Cardiac muscle cell (in vitro differentiated cells and primary cell): ENCODE measurements at places on chromosomes 12 and 14. TPM values are rescaled to one million over a fixed set of nuclear protein-coding genes. Genes with fewer than 3 reads are reported as not detected.

- DNase-seq, result no peak
These were observed 63.9 kb downstream of the C14orf132 start for GRCh38 chr14:96103075-96103474.

Gene AVPR1A
- not detected in 2 replicates for total RNA-seq

DNA sequence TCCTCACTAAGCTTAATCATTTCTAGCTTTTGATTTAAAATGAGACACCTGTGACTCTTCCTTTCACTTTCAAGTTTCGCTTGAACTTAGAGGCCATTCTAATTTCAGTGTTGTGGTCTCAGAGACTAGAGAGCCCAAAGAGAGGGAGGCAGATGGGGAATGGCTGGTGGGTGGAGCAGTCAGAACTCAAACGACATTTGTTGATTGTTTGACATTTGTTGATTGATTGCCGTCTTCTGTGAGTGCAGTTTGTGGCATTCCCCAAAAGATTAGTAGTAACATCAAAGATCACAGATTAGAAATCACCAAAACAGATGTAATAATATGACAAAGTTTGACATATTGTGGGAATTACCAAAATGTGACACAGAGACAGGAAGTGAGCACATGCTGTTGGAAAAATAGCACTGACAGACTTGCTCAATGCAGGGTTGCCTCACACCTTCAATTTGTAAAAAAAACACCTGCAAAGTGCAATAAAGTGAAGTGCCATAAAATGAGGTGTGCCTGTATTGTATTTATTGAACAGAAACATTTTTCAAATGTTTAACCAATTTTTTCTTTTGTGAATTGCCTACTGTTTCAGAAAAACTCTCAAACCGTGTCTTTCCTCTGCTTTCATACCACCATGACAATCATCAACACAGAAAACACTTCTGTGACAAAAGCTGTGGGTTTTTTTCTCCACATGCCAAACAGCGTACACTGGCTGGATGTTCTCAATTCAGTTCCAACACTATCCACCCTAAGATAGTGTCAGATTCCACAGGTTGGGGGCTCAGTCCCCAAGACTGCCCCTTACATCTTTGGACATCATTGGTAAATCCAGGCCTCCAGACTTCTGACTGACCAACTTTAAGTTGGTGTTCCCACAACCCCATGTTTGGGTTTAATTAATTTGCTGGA is 376.3 kb upstream of the RGS6 start:
- DNase-seq, result no peak

Gene LRRC10
- 33.5 and 44.0 TPM in 2 replicates for total RNA-seq

DNA sequence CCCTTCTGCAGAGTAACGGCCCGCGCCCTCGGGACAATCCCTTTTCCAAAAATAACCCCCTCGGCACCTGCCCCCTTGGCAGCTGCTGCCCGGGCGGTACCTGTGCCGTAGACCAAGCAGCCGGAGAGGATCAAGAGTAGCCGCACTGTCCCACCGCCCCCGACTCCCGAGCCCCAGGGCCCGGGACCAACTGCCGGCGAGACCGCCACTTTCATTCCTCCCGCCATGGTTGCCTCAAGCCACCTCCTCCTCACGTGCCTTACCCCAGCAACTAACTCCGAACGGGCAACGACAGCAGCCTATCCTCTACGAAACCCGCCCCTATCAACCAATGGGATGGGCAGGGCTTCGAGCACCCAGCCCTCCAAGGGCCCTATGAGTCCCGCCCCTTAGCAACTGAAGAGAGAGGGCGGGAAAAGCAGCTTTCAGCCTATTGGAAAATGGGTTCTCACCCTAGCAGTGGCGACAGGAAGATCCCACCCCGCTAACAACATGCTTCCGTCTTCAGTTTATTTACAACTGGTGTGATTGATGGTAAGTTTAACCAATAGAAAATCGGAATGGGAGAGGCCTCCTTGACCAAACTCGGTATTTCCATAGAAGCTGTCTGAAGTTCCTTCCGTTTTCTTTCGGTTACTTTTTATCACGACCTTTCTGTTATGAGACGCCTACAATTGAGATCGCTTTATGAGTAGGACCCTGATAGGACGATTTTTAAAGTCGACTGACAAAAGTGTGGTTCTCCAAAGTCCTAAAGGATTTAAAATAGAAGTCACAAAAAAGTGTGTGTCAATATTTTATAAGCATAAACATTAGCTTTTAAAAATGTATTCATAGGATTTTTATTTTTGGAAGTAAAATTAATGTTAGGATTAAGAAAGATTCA is at the start of gene NEMP1:
TSS of gene NEMP1 (minus strand) at position 273 of the 886 bp plus-strand sequence. CDS start at position 227, 46 bp downstream.
- DNase-seq, result peak; percentile 100

GRCh38 chr12:47838286-47838931 is 18.7 kb upstream of the HDAC7 start:
- peak; percentile 58 for DNase-seq

DNA sequence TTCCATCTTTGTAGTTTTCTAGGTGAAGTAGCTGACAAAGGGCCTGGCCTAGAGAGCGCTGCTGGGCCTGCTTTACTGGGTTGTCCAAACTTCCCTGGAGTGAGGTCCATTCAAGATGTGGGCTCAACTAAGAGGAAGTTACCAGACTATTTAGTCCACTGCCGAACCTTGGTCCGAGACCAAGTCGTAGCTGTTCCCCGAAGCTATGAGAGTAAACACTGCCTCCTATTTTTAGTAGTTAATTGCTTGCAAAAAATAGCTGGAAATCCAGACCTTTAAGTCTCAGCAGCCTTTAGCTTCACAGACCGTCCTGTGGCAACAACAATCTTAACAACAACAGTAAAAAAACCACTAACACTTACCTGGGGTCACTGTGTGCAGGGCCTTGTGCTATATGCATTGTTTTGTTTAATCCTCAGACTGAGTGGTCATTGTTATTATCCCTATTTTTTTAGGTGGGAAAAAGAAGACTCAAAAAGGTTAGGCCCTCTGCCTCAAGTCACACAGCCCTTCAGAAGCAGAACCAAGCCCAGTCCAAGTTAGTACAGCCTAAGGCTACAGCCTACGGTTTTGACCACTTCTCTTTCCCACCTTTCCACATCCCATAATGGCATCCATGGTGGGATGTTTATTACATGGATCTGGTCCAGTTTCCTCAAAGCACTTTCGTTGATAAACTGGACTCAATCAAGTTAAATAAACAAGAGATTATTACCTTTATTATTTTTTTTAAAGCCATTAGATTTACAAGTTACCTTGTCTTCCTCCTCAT is 30.6 kb downstream of the SOCS2 start:
- DNase-seq, result no peak

Gene RPL10L
- total RNA-seq, result not detected in 2 replicates

DNA sequence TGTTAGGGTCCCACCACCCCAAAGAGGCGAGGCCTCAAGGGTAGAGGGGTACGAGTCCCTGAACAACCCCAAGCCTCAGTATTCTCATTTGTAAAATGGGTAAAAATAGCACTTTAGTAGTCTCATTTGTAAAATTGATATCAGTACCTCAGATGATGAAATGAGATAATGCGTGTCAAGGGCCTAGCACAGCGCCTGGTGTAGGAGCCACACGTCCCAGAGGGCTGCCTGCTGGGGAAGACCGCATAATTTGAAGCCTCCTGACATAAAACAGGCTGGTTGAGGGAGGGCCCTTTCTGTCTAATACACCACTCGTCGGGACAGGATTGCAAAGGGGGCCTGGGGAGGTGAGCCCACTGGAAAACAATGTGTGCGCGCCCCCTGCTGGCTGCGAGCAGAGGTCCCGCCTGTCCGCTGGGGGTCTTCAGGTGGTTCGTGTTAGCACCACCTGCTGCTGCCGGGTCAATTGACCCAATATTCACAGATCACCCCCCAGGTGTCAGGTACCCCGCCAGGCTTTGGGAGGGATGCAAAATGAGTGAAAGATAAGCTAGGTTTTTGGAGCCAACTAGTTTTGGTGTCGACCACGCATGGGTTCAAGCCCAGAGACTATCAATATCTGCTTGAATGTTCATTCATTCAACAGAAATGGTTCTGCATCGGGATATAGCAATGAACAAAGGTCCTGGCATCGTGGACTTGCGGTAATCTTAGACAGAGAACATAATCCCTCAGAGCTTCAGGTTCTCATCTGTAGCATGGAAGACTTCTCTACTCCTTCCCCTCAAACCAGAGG is 24.7 kb upstream of the IRF2BPL start:
- DNase-seq, result peak; percentile 92
